NCI-H1105 treated with DMSO at 0.1 percent for 48 hours (cell line): ENCODE measurements at places on chromosomes 5 and 9.
A peak's percentile ranks its signal among the peaks of the same experiment; 100 is the strongest.

- no peak for DNase-seq
Observed at GRCh38 chr9:17229945-17230560, 95.2 kb downstream of the CNTLN start.

DNA sequence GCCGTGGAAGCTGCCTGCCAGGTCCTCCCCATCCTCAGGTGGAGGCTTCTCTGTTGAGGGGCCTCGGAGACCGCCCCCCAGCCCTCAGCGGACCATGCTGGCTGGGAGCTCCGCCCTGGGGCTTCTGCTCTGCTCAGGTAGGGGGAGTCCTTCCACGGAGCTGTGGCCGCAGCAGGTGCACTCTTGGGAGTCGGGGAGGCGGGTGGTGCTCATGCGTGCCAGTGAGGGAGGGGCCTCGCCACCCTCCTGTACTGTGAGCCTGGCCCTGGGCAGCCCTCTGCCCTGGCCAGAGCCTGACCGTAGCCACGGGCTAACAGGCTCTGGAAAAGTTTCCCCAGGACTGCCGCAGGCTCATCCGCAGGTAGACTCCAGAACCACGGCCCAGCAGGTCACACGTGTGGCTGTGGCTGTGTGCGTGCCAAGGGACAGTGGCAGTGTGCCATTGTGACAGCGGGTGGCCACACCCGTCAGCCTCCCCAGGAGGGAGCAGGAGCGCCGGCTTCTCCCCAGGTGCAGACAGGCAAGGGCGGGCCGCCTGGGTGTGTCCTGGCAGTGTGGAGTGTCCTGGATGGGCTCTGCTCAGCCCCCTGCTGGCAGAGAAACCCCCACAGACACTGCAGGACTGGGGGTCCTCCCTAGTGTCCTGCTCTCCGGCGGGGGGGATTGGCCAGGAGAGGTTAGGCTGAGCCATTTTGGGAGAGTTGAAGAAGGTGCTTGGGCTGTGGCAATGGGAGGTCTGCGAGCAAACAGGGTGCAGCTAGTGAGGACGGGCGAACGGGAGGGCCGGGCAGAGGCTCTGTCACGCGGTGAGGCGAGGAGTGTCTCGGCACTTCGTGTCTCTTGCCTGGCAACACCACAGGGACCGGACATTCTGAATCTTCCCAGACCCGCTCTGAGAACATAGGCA, 29.5 kb downstream of the TPPP start:
- no peak for DNase-seq

DNA sequence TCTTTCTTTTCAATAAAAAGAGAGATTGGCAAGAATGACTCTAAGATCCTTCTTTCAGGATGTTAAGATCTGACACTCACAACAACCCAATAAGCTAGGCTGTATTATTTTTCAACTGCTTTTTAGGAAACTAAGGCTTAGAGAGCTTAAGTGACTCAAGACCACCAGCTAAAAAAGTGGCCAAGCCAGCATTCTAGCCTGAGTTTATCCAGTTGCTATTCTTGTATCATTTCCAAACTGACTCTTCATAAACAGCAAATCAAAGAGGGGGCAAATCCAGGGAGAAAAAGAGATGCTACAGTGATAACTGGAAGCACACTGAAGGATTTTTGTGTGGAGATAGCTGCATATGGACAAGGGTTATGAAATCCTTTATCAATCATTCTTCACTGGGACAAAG, 47.1 kb downstream of the TMEM252 start:
- no peak for DNase-seq

GRCh38 chr5:53430618-53431252, 49.7 kb upstream of the FST start:
- no peak for DNase-seq

DNA sequence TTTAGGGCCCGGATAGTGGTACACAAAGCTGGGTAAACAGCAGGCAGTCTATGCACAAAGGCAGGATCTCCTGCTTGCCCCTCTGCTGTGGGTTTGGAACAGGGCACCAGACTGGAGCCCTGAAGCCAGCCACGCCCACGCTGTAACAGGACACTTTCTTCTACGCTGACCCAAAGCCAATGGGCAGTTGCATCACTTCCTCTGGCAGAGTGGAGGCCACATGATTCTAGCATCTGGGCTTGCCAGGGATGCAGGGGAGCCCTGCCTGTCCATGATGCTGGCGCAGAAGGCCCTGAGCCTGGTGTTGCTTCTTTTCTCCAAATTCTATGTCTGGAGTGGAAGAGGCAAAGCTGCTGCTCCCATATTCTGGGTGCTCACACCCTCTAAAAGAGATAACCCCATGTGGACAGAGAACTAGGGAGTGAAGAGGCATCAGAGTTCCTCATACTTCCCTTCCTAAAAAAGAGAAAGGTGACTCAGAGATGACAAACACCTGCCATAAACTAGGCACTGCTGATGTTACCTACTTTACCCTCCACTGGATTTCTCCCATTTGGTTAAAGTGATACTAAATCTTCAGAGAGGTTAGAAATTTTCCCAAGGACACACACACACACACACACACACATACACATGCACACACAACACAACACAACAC, 260.3 kb upstream of the KLF4 start:
- DNase-seq = peak; percentile 66

- DNase-seq = no peak
Observed at GRCh38 chr5:36777105-36777757, 99.3 kb upstream of the NIPBL start.

- DNase-seq = no peak
Observed at GRCh38 chr5:2656206-2656605, 95.3 kb downstream of the IRX2 start.

DNA sequence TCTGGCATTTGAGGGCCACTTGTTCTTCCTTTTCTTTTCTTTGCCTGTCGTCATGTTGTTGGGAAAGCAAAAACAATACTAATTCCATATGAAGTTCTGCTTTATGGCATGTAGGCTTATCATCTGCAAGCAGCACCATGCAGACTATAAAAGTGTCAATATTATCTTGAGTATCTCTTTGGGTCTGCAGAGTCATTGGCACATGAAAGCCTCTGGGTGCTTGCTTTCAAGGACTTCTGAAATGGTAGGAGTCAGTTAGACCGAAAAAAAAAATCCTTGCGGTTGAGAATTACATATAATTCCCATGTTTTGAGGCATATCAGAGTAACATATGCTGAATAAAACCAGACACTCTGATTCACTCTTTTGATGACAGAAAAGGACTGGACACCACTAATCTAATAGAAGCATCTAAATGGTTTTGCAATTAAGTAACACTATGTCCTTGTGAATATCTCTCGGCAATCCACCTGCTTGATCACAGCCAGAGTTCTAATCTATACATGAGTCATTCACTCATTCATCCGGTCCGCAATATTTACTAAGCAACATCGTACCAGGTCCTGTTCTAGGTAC, 44.4 kb downstream of the GNAQ start:
- no peak for DNase-seq

- DNase-seq = peak; percentile 81
Observed at GRCh38 chr9:88388203-88388885, at the start of gene SPIN1. SPIN1 (plus strand) TSS chr9:88388444; CDS start chr9:88426540, 38,096 bp downstream.

GRCh38 chr5:103724271-103724670, 161.7 kb upstream of the NUDT12 start:
- peak; percentile 3 for DNase-seq

DNA sequence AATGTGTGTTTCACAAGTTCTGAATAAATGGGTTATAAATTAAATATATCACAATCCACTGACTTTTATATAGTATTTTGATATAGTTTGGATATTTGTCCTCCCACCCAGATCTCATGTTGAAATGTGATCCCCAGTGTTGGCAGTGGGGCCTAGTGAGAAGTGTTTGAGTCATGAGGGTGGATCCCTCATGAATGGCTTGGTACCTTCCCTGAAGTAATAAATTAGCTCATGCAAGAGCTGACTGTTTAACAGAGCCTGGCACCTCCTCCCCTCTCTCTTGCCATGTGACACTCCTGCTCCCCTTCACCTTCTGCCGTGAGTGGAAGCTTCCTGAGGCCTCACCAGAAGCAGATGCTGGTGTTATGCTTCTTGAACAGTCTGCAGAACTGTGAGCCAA, 127.9 kb upstream of the PALM2AKAP2 start:
- no peak for DNase-seq
